T-cell (primary cell): ENCODE measurements at places on chromosomes 2 and 18.

DNA sequence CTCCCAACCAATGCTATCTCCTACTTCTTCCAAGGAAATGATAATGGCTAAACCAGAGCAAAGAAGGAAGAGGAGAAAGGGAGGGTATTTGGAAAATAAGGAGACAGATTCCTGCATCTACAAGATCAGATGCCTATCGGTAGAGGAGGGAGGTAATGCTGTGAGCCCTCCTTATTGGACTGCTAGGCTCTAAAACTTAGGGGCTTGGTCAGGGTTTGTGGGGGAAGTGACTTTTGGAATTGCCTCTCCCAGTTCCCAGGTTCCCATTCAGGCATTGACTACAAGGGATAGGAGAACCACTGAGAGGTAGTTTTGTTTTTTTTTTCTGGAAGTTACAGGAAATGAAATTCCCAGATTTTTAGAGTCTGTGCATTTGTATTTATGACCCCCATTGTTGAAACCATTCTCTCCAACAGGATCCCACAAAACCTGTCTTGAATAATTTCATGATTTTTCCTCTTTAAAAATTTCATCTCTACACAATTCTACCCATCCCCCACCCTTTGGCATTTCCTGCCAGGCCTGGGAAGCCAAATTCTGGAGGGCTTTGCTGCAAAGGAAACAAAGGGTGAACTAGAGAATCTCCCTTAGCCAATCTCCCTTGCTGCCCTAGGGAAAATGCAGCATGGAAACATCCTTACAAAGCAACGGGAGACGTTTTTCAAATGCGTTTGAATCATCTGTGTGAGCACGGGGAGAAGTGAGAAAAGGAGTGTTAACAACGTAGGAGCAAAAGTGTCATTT, 282.1 kb upstream of the EPAS1 start:
- H3K27ac ChIP-seq: no peak overlapping the region
- no peak for DNase-seq
- H3K4me3 ChIP-seq: no peak overlapping the region
- no peaks in the 10 kb centered on the region for H3K4me1 ChIP-seq
- H3K27me3 ChIP-seq: no peaks in the 10 kb centered on the region

GRCh38 chr2:56286936-56287335, 103.1 kb downstream of the CCDC85A start:
- no peak overlapping the region for H3K4me3 ChIP-seq
- H3K4me1 ChIP-seq: no peaks in the 10 kb centered on the region
- H3K27me3 ChIP-seq: no peaks in the 10 kb centered on the region
- no peak for DNase-seq

DNA sequence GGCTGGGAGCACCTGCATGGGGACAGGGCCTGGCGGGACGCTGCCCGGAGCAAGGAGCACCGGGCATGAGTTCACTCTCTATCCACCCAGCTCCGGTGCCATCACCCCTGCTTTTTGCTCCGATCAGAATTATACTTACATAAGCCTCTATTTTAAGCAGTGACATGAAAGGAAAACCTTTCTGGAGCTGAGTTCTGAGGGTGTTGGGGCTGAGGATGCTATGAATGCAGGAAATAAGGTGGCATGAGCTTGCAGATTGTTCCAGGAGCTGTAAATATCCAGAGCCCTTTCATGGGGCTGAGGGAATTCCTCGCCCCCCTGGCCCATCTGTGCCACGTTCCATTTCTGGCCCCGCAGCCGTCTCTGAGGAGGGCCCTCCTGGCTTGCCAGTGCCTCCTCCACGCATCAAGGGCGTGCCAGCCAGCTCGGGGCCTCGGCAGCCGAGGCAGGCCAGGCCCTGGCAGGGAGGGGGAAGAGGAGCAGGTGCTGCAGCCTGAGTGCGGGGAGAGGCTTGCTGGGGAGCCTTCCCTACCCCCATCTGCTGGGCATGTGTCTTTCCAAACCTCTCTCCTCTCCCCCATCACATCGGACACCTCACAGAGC, 91.7 kb upstream of the MCFD2 start:
- H3K4me1 ChIP-seq: no peaks in the 10 kb centered on the region
- H3K36me3 ChIP-seq: peaks cover 22% of the 10 kb centered on the region
- no peak overlapping the region for H3K27ac ChIP-seq
- no peak overlapping the region for H3K4me3 ChIP-seq

GRCh38 chr2:136331226-136331625, 213.3 kb upstream of the CXCR4 start:
- no peak overlapping the region for H3K27ac ChIP-seq
- H3K4me1 ChIP-seq: peaks cover 11% of the 10 kb centered on the region
- H3K27me3 ChIP-seq: no peaks in the 10 kb centered on the region
- no peak overlapping the region for H3K4me3 ChIP-seq
- no peak for DNase-seq
- no peaks in the 10 kb centered on the region for H3K36me3 ChIP-seq

GRCh38 chr2:6954586-6954985, 37.4 kb downstream of the RNF144A start:
- H3K36me3 ChIP-seq: peaks cover 2% of the 10 kb centered on the region
- no peaks in the 10 kb centered on the region for H3K27me3 ChIP-seq
- no peak overlapping the region for H3K27ac ChIP-seq

- DNase-seq: no peak
- no peaks in the 10 kb centered on the region for H3K36me3 ChIP-seq
- H3K27ac ChIP-seq: no peak overlapping the region
Observed at GRCh38 chr2:17643031-17643615, 102.6 kb downstream of the VSNL1 start.

DNA sequence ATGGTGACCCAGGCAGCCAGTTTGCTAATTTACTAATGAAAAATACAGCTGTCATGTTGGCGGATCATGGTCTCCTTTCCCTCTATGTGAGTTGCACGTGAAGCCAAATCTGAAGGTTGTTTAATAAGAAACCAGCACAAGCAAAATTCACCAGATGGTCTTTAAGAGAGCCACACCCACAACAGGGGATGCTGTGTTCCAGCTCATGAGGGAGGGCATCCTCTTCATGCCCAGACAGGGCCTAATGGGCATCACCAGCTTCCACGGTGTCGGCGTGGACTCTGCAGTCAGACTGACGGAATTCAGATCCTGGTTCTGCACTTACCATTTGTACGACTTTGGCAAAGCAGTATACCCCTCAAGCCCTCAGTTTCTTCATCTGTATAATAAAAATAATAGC, 39.9 kb downstream of the TMEM247 start:
- H3K36me3 ChIP-seq: no peaks in the 10 kb centered on the region
- H3K4me3 ChIP-seq: no peak overlapping the region
- H3K27me3 ChIP-seq: no peaks in the 10 kb centered on the region
- no peaks in the 10 kb centered on the region for H3K4me1 ChIP-seq

GRCh38 chr2:165953306-165953654, 296 bp downstream of the TTC21B start:
- H3K4me1 ChIP-seq: peaks cover 27% of the 10 kb centered on the region
- H3K4me3 ChIP-seq: peak overlapping the region; percentile 75
- H3K36me3 ChIP-seq: no peaks in the 10 kb centered on the region
- DNase-seq: no peak
- peak overlapping the region; percentile 80 for H3K27ac ChIP-seq
- no peaks in the 10 kb centered on the region for H3K27me3 ChIP-seq

DNA sequence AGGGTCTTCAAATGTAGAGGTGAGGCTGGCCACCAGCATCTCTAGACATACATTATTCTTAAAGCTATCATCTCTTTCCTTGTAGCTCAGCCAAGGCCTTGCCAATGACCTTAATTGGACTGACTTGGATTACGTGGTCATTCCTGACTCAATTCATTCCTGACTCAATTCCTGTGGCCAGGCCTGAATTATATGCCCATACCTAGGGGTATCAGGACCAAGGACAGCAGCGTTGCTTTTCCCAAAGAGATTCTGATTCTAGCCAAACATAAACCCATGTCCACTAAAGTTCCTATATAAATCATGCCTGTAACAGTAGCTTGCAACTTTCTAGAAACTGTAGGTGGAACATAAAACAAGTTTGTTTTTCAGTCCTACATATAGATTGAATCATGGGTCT, 231.7 kb downstream of the ARL6IP6 start:
- no peak overlapping the region for H3K4me3 ChIP-seq
- no peak for DNase-seq
- H3K36me3 ChIP-seq: no peaks in the 10 kb centered on the region

GRCh38 chr18:79241755-79242154, 154.0 kb upstream of the NFATC1 start:
- no peaks in the 10 kb centered on the region for H3K27me3 ChIP-seq
- H3K27ac ChIP-seq: no peak overlapping the region
- no peak for DNase-seq
- no peak overlapping the region for H3K4me3 ChIP-seq
- peaks cover 8% of the 10 kb centered on the region for H3K36me3 ChIP-seq
- no peaks in the 10 kb centered on the region for H3K4me1 ChIP-seq

- H3K27ac ChIP-seq: no peak overlapping the region
- no peak for DNase-seq
- no peak overlapping the region for H3K4me3 ChIP-seq
Observed at GRCh38 chr2:12755384-12755783, 38.6 kb downstream of the TRIB2 start.

GRCh38 chr18:67135981-67136380, 380.5 kb downstream of the DSEL start:
- H3K36me3 ChIP-seq: no peaks in the 10 kb centered on the region
- no peak overlapping the region for H3K27ac ChIP-seq
- no peak for DNase-seq
- H3K27me3 ChIP-seq: no peaks in the 10 kb centered on the region
- H3K4me3 ChIP-seq: no peak overlapping the region

- H3K27me3 ChIP-seq: no peaks in the 10 kb centered on the region
- no peak overlapping the region for H3K27ac ChIP-seq
- H3K4me1 ChIP-seq: no peaks in the 10 kb centered on the region
- H3K4me3 ChIP-seq: no peak overlapping the region
- no peaks in the 10 kb centered on the region for H3K36me3 ChIP-seq
Observed at GRCh38 chr2:50066873-50067272, 912.6 kb upstream of the FSHR start.

DNA sequence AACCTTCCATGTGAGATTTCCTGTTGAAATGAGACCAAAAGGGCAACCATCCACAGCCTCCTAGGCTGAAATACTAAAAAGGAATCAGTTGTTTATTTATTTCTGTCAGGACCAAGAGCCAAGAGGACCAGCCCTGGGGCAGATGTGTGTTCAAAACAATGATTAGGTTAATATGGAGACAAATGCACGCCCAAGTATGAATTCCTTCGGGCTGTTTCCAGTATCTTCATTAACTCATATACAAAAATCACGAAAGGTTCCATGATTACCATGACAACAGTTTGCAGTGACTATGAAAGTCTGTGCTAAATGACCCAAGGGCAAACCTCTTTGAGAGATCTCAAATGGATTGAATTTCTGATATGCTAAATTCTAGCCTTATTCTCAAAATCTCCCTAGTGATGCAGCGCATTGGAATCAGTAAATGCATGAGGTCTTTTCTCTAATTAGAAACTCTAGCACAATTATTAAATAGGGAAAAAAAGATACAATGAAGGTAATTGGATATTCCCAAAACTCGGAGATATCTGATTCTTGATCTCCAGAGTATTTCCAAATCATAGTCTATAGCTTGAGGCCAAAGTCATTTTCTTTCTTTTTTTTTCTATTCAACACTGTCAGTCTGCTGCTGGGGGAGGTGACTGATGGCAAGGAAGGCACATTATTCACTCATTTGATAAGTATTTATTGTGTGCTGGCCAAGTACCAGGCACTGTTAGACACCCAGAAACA, 35.6 kb downstream of the VIT start:
- no peak overlapping the region for H3K4me3 ChIP-seq
- H3K36me3 ChIP-seq: no peaks in the 10 kb centered on the region
- no peaks in the 10 kb centered on the region for H3K4me1 ChIP-seq
- no peaks in the 10 kb centered on the region for H3K27me3 ChIP-seq
- no peak for DNase-seq
- H3K27ac ChIP-seq: no peak overlapping the region
